ENCODE measurements at places on chromosomes 6 and 20.

DNA sequence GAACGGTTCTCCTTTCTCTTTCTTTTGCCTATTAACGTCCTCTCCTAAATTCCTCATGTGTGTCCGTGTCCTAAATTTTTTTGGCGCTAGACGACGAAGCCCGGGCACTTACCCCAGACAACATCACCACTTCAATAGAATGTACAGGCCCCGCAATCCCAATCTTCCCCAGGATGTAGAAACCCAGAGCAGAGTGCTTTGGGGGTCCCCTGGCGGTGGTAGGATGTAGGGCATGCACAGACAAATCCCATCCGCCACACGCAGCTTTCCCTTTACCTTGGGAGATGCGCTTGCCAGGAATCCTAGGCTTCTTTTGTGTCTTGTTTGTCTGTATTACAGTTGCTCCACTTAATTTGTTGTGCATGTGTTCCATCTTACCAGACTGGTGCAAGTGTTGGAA lies 417.3 kb upstream of the ARID1B start:
- DNase-seq, result no peak

- no peak for DNase-seq
Observed at GRCh38 chr6:137783710-137784109, 83.3 kb upstream of the TNFAIP3 start.

- no peak for DNase-seq
Observed at GRCh38 chr6:142796024-142796423, 149.0 kb downstream of the HIVEP2 start.

- DNase-seq, result no peak
Observed at GRCh38 chr20:16694161-16694560, 35.7 kb upstream of the SNRPB2 start.

DNA sequence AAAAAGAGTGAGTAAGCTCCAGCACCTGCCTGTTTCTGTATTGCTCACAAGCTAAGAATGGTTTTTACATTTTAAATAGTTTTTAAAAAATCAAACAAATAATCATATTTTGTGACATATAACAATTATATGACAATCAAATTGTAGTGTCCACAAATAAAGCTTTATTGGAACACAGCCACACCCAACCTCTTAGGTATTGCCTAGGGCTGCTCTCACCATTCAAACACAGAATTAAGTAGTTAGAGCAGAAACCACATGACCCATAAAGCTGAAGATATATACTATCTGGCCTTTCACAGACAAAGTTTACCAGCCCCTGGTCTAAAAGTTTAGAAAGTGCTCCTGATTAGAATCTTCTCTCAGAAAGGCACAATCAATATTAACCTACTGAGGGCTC lies 11.2 kb downstream of the TNFRSF21 start:
- no peak for DNase-seq

DNA sequence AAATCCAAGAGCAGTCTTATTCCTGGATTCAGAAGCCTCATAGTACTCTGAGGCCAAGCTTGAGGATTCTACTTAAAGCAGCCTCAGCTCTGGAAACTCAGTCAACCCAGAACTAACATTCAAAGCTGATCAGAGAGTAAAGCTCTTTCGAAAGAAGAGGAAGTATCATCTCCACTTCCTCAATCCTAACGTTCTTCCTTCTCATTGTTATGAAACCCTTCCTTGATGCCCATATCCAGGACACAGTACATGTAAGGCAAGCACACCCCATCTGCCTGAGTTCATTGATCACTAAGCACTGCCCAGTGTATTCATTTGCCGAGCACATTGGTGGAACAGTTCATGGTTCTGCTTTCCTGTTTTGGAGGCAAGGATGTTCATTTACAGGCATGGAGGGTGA lies at the start of gene IPCEF1:
TSS of gene IPCEF1 (minus strand) at position 114 of the 400 bp plus-strand sequence. CDS start 90,856 bp downstream, outside the sequence.
- DNase-seq, result no peak

DNA sequence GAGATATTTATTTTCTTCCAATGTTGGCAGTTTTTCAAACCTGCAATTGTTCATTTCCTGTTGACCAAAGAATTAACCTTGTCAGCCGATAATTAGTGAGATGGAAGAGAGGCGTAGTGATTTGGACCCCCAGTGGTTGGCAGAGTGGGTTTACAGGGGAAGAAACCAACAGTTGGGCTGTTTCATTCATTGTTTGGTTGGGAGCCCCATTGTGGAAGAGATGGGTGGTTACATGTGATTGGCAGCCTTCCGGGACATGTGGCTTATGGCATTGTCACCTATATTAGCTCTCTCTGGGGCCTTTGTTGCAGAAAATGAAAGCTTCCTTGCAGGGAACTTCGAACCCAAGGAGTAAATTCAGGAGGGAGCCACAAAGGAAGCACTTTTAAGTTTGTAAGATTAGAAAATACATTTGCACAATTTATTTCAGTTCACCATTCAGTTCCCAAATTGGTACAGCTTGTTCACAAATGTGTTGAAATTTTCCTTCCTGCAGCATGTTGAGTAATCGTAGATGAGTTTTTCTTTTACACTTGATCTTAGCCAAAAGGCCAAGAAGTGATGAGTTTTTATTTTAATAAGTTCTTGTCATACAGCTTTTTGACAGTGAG lies 50.3 kb upstream of the CDKAL1 start:
- DNase-seq, result no peak

- no peak for DNase-seq
Observed at GRCh38 chr6:4582506-4583417, 193.4 kb upstream of the CDYL start.

DNA sequence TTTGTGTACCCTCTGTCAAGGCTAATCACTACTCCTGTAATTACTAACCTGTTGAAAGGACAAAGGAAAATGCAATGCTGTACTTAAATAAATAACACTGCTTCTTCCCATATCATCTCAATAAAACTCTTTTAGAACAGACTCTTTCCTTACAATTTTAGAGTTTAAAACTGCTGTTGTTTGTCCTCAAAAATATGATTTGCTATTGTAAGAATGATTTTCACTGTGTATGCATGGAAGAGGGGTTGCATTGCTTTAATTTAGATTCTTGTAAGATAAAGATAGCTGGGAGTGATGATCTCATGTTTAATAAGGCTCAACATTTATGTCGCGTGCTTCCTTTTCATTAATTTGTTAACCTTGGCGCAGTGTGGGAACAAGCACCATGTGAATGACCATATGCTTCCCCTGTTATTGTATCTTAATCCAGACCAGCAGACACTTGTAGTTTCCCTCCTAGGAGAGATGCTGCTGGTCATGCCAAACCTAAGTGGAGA lies 89.8 kb upstream of the ATXN1 start:
- no peak for DNase-seq

GRCh38 chr20:40849456-40849855 lies 160.4 kb upstream of the MAFB start:
- no peak for DNase-seq

DNA sequence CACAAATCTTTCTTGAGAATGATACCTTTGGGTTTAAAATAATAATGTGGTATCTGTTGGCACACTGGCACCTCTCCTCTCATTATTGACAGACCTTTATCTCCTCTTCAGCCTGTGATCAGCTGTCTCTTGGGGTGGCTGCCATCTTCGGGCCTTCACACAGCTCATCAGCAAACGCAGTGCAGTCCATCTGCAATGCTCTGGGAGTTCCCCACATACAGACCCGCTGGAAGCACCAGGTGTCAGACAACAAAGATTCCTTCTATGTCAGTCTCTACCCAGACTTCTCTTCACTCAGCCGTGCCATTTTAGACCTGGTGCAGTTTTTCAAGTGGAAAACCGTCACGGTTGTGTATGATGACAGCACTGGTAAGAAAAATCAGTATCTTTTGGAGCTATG lies 232.8 kb downstream of the GRIK2 start:
- DNase-seq, result no peak

DNA sequence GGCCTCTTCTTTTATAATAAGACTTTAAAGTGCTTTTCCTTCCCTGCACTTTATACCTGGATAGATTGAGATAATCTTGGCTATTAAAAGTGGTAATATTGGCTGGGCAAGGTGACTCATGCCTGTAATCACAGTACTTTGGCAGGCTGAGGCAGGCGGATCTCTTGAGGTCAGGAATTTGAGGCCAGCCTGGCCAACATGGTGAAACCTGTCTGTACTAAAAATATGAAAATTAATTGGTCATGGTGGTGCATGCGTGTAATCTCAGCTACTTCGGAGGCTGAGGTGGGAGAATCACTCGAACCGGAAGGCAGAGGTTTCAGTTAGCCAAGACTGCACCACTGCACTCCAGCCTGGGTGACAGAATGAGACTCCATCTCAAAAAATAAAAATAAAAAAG lies 197.1 kb upstream of the RGS17 start:
- no peak for DNase-seq

DNA sequence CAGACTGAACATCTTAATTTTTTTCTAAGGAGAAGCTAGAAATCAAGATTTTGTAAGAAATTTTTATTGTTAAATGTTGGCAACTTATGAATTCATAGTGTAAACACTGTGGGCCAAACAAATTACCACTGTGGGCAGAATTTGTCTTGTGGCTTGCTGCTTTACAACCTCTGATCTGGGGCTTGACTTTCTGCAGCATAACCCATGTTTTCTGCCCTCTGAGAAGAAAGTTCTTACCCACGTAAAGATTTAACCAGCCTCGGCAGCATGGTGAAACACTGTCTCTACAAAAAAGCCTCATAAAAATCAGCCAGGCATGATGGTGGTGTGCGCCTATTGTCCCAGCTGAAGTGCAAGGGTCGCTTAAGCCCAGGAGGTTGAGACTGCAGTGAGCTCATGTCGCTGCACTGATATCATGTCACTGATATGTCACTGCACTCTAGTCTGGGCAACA lies 12.9 kb downstream of the ITCH start:
- no peak for DNase-seq

DNA sequence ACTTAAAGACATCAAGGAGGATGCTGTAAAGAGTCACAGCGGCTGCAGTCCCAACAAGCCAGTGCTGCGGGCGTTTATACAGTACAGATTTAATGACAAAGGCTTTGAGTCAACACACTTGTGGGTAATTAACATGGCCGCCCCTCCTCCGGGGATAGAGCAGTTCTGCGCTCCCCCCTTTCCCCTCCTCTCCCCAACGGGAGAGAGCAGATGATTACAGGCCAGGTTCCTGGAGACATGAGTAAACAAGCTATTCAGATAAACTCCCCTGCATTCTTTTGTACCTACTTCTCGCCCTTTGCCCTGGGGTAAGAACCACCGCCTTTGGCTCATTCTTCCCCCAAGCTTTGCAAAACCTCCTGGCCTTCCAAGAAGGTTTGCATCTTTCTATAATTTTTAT lies 23.6 kb upstream of the FABP7 start:
- no peak for DNase-seq

- no peak for DNase-seq
Observed at GRCh38 chr6:22904431-22904830, 335.1 kb downstream of the HDGFL1 start.

GRCh38 chr6:142374965-142375733 lies 73.3 kb downstream of the ADGRG6 start:
- DNase-seq, result no peak

- DNase-seq, result no peak
Observed at GRCh38 chr6:64146094-64146493, 510.5 kb downstream of the PHF3 start.

- DNase-seq, result no peak
Observed at GRCh38 chr20:3353646-3354045, 53.8 kb downstream of the DNAAF9 start.

- no peak for DNase-seq
Observed at GRCh38 chr20:45927071-45927878, 7.2 kb upstream of the PCIF1 start.

DNA sequence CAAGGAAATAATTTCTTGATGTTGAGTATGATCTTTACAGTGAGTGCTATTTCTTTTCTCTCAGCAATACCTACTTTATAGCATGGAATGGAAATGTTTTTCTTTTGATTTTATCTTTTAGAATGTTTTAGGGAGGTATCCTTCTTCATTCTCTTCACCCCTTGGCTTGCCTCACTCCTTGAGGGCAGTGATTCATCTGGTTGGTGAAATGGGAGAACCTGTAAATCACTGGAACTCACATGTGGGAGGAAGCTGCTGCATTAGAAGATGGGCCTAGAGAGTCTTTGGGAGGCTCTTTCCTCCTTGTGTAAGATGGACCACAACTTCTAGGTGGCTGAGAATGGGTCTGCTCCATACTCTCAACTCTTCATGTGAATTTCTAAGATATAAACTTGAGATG lies 244.8 kb upstream of the SYNCRIP start:
- no peak for DNase-seq

- DNase-seq, result no peak
Observed at GRCh38 chr6:53020005-53020744, 25.1 kb upstream of the GSTA4 start.

- DNase-seq, result no peak
Observed at GRCh38 chr6:25006075-25006474, 70.3 kb upstream of the RIPOR2 start.

GRCh38 chr20:15475483-15475882 lies 1097.8 kb downstream of the KIF16B start:
- no peak for DNase-seq

- DNase-seq, result no peak
Observed at GRCh38 chr6:71649915-71650314, 236.4 kb upstream of the RIMS1 start.

GRCh38 chr6:154197196-154197860 lies 158.3 kb downstream of the OPRM1 start:
- DNase-seq, result no peak

- no peak for DNase-seq
Observed at GRCh38 chr6:54878718-54879117, 32.1 kb downstream of the FAM83B start.

DNA sequence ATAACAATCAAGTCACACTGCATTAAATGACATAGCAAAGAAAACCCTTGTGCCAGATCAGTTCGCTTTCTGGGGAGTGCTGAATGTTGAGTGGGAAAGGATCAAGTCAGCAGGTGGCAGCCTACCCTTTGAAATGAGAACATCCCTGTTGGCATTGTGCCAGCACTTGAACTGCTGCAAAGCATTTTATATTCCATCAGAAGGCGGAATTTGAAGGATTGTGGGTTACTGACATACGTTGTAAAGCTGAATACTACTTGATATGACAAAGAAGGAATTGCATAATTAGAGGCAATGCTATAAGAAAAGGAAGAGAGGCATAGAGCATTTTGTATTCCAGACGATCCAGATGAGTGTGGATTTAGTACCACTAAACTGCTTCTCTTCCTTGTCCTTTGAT lies 26.5 kb downstream of the BCKDHB start:
- DNase-seq, result no peak

- no peak for DNase-seq
Observed at GRCh38 chr20:38453941-38454340, 18.7 kb upstream of the RALGAPB start.

- DNase-seq, result no peak
Observed at GRCh38 chr20:20820104-20820503, 107.7 kb upstream of the RALGAPA2 start.

DNA sequence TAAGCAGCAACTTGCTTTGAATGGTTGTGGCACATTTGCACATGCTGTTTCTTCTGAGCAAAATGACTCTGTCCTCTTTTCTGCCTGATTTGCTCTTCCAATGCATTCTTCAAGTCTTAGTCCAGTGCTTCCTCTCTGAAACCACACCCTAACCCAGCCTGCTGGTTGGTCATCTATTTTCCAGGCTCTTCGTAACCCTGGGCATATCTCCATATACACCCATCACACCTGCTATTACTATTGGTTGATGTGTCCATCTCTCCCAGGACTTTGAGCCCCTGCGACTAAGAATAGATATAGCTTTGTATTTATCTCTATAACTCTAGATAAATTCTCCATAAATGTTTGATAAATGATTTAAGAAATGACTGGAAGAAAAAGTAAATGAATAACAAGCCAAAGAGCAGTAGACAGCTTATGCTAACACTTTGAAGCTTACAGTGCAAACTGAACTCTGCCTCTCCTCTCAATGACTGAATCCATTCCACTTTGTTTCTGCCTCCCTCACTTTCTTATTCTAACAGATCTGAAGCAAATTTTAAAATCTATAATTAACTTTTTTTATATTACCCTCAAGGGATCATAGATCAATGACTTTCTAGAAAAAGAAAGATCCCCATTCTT lies 59.7 kb upstream of the NT5E start:
- DNase-seq, result no peak

- no peak for DNase-seq
Observed at GRCh38 chr20:41014561-41015088, 14.0 kb upstream of the TOP1 start.
